Stimulated activated CD8-positive, alpha-beta memory T cell treated with anti-CD3 and anti-CD28 coated beads, Interleukin-15, amount 100 ng/mL, for 24 hours (primary cell): ENCODE measurements at places on chromosomes 3 and 15.

DNA sequence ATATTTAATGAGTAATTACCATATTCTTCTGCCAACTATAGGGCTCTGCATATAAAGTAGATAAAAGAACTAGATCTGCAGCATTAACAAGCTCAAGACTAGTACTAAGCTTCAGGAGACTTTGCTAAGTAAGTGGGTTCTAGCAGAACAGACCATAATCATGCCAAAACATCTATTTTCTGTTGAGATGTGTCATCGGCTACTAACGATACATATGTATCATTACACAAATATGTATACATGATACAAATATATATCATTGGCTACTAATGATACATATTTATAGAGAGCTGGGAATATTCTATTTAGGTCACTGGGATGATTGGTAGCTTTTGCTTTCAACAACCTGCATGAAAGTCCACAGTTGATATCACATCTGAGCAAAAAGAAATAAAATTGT lies 185.8 kb upstream of the DCBLD2 start:
- no peak for DNase-seq

DNA sequence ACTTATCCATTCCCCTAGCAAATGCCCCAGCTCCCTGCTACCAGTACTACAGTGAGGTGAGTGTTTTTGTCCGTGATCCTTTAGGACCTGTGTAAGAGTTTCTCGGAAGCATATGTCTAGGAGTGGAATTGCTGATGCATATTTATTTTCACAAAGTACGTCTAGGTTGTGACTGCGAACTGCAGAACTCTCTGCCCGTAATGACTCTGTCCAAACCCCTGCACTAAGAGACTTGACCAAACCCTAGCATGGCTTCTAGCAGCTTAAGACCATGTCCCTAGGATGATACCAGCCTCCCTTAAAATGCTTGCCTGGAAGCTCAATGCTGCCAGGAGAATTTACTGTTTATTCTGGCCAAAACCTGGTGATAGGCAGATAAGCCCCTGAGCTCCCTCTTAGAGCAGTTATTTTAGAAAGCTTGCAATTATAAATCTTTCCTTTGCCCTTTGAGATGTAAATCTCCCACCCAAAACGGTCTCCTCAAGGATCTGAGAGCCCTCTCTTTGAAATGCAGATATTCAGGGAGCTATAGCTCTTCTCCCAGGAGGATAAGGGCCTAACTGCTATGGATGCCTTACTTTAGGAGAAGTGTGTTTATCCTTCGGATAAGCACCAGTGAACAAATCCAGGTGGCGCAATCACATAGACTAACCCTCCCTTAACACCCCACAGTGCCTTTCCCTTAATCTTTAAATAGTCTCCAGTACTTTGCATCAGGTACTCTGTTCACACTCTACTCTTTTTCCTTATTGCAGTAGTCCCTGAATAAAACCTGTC lies 14.7 kb upstream of the CA12 start:
- no peak for DNase-seq

GRCh38 chr15:77580996-77581682 lies 51.6 kb downstream of the LINGO1 start:
- no peak for DNase-seq

GRCh38 chr3:195774917-195775316 lies 36.8 kb downstream of the MUC4 start:
- no peak for DNase-seq

GRCh38 chr3:59788133-59788532 lies 738.3 kb upstream of the CFAP20DC start:
- DNase-seq, result no peak
